Memory B cell (primary cell): ENCODE measurements at places on chromosomes 7 and 10.

DNA sequence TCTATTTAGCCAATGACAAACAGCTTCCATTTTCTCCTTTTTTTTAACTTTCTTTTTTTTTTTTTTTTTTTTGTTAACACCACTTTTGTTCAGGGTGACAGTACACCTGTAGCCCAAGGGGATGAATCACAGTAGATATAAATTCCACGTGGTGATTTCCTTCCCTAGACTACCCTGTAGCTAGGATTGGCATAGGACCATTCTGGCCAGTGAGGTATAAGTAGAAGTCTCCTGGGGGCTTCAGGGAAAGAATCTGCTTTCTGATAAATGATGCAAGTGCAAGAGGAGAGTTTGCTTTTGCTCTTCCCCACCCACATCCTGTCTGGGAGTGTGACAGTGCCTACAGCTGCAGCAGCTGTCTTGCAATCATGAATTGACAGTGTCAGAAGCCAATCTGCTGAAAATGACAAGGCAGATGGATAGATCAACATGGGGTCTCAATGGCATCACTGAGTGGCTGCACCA, 63.2 kb upstream of the TOMM7 start:
- no peaks in the 10 kb centered on the region for H3K36me3 ChIP-seq
- H3K27ac ChIP-seq, result no peak overlapping the region
- DNase-seq, result no peak
- no peaks in the 10 kb centered on the region for H3K27me3 ChIP-seq
- H3K4me1 ChIP-seq, result peaks cover 4% of the 10 kb centered on the region
- no peak overlapping the region for H3K4me3 ChIP-seq

DNA sequence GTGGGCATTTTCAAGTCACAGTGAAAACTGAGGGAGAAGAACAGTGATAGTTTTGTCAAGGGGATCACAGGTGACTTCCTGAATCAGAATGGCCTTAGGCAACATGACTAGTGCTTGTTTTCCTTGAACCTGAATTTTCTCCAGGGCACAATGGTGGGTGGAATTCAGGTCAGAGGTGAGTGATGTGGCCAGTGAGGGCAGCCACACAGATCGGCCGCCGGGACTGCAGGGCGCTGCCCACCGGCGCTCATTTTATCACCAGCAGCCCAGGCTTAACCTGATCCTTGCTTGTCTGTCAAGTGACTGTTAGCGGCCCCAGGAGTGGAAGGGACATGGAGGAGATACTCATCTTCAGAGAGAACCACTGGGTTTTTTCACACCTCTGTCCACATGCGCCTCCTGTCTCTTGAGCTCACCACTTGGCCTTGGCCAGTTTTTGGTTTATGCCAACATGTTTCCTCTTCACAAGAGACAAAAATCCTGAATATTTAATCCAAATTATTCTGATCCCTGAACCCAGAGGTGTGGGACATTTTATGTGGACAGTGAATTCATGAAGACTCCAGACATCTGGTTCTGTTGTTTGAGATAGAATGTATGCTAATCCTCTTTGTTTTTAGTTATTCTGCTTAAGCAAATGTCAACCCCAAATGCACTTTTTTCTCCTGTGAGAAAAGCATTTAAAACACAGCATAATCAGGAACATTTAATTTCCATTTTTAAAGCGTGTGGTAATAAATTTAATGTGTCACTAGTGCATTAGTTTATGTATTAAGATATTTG, 108.7 kb downstream of the DOCK1 start:
- DNase-seq, result no peak
- no peaks in the 10 kb centered on the region for H3K36me3 ChIP-seq
- no peak overlapping the region for H3K4me3 ChIP-seq
- no peaks in the 10 kb centered on the region for H3K4me1 ChIP-seq

GRCh38 chr10:101060036-101060950, 1.5 kb upstream of the KAZALD1 start:
- peak; percentile 95 for DNase-seq
- peaks cover 9% of the 10 kb centered on the region for H3K27me3 ChIP-seq

DNA sequence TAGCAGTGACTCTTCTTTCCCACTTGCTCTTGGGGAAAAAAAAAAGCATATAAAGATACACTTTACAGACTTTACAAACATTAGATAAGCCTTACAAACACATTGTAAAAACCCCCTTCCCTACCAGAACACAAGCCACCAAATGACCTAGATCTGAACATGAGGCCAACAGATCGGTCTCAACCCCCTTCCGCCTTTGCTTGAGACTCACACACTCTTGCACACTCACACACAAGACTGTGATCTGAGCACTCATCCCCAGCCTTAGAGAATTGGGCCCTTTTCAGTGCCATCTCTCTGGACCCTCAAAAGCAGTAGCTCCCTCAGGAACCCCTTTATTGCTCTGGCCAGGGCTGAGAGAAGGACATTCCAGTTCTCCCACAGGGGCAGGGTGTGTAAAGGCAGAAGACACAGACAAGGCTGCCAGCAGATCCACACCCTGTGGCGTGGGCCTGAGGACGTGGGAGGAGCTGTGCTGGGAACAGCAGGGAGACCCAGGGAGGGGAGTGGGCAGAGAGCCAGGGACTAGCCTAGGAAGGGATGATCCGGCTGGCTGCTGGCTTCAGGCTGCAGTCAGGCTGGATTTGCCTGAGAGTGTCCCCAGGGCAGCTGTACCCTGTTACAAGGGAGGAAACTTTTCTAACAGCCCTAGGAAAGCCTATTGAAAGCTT, 206.7 kb downstream of the KIAA1217 start:
- DNase-seq, result no peak
- H3K4me1 ChIP-seq, result no peaks in the 10 kb centered on the region
- H3K4me3 ChIP-seq, result no peak overlapping the region
- H3K27me3 ChIP-seq, result no peaks in the 10 kb centered on the region
- H3K27ac ChIP-seq, result no peak overlapping the region

- H3K4me1 ChIP-seq, result peaks cover 2% of the 10 kb centered on the region
- H3K36me3 ChIP-seq, result no peaks in the 10 kb centered on the region
- no peak overlapping the region for H3K4me3 ChIP-seq
- H3K27ac ChIP-seq, result no peak overlapping the region
Observed at GRCh38 chr10:93079663-93080349, 6.1 kb downstream of the CYP26A1 start.

GRCh38 chr10:49841615-49842332, 79.7 kb upstream of the OGDHL start:
- no peak overlapping the region for H3K4me3 ChIP-seq
- no peak overlapping the region for H3K27ac ChIP-seq
- no peak for DNase-seq
- peaks cover 26% of the 10 kb centered on the region for H3K36me3 ChIP-seq
- H3K27me3 ChIP-seq, result no peaks in the 10 kb centered on the region
- H3K4me1 ChIP-seq, result no peaks in the 10 kb centered on the region

DNA sequence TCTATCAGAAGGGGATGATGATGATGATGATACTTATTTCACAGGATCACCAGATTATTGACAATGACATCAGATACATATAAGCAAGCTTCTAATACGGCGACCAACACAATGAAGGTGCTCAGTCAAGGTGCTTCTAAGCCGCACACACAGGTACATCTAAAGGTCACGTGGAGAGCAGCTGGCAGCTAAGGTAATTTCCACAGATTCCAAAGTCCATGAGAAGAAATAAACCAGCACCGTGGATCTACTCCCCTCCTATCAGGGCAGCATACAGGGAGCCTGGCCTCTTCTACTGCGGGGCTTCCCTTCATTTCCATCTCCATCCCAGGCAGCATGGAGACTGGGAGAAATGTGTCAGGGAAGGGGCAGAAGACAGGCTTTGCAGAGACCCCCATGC, 37.5 kb downstream of the DENND11 start:
- H3K4me3 ChIP-seq, result no peak overlapping the region
- no peak overlapping the region for H3K27ac ChIP-seq
- no peaks in the 10 kb centered on the region for H3K4me1 ChIP-seq
- H3K36me3 ChIP-seq, result peaks cover 24% of the 10 kb centered on the region
- no peak for DNase-seq

GRCh38 chr10:10438335-10439100, 579.2 kb upstream of the CELF2 start:
- H3K27ac ChIP-seq, result no peak overlapping the region
- peaks cover 2% of the 10 kb centered on the region for H3K27me3 ChIP-seq
- no peak for DNase-seq
- no peak overlapping the region for H3K4me3 ChIP-seq
- H3K4me1 ChIP-seq, result no peaks in the 10 kb centered on the region
- no peaks in the 10 kb centered on the region for H3K36me3 ChIP-seq

DNA sequence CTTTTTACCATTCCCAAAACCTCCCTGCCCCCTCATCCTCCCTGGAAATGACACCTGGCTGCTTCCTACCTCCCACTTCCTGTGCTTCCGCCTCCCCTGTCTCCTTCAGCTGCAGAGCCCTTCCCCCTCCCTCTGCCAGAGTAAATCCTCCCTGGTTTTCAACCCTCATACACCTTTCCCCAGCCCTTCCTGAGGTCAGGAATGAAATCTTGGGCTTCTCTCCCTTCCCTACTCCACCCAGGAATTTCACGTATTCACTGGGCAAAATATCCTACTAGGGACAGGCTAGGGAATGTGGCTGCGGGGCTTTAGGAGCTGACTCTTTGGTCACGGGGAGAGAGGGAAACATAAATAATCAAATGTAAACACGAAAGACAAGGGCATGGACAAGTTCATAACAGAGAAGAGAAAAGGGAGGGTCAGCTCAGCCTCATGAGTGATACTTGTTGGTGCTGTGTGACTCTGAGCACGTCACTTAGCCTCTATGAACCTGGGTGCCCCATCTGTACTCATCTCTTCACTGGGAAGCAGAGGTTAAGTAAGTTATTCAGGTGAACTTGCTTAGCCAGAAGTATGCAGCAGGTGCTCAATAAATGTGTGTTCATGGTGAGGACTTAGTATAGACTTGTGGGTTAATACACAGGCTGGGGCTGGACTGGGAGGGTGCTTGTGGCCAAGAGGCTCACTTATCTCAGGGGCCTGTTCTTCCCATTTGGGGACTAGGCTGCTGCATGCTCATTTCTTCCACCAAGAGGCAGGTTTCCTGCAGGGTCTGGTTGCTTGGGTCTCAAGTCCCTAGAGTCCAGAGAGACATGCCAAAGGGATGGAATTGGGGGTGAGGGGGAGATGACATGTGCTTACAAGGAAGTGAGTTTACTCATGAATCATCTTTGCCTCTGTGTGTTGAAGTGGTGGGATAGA, 10.0 kb upstream of the DUSP5 start:
- H3K4me1 ChIP-seq, result peaks cover 8% of the 10 kb centered on the region
- DNase-seq, result no peak

GRCh38 chr7:134044682-134045081, 82.5 kb upstream of the LRGUK start:
- H3K4me3 ChIP-seq, result no peak overlapping the region
- H3K4me1 ChIP-seq, result peaks cover 5% of the 10 kb centered on the region
- no peak overlapping the region for H3K27ac ChIP-seq
- no peak for DNase-seq

GRCh38 chr10:98254234-98254974, 13.6 kb downstream of the LOXL4 start:
- peaks cover 23% of the 10 kb centered on the region for H3K36me3 ChIP-seq
- H3K4me1 ChIP-seq, result no peaks in the 10 kb centered on the region
- H3K27ac ChIP-seq, result peak overlapping the region; percentile 13
- DNase-seq, result no peak

DNA sequence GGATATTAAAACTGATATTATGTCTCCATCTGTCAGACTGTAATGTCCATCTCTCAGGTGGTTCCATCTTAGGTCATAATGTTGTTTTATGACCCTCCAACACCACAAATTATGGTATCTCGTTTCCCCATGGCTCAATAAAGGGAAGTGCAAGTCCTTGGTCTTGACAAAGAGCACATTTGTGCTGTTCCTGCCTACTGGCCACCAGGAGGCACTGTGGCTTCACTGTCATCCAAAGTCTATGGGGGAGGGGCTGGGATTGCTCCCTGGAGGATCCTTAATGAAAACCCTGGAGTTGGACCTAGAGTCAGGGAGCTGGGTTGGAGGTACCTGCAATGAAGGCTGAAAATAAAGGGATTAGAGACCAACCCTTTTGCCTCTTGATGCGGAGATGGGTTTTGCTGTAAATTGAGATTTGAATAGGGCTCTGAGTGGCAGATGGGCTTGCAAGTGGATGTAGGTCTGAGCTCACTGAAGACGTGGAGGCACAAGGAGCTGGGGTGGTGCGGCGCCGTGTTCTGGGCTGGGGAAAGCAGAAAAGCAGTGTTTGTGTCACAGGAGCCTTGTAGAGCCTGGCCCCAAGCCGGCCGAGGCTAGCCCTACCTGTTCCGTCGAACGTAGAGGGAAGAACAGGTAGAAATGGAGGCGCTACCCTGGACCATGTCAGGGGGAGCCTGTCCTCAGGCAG, 180.5 kb upstream of the PRSS58 start:
- H3K36me3 ChIP-seq, result peaks cover 6% of the 10 kb centered on the region
- peaks cover 2% of the 10 kb centered on the region for H3K4me1 ChIP-seq
- peaks cover 12% of the 10 kb centered on the region for H3K27me3 ChIP-seq
- H3K4me3 ChIP-seq, result no peak overlapping the region

DNA sequence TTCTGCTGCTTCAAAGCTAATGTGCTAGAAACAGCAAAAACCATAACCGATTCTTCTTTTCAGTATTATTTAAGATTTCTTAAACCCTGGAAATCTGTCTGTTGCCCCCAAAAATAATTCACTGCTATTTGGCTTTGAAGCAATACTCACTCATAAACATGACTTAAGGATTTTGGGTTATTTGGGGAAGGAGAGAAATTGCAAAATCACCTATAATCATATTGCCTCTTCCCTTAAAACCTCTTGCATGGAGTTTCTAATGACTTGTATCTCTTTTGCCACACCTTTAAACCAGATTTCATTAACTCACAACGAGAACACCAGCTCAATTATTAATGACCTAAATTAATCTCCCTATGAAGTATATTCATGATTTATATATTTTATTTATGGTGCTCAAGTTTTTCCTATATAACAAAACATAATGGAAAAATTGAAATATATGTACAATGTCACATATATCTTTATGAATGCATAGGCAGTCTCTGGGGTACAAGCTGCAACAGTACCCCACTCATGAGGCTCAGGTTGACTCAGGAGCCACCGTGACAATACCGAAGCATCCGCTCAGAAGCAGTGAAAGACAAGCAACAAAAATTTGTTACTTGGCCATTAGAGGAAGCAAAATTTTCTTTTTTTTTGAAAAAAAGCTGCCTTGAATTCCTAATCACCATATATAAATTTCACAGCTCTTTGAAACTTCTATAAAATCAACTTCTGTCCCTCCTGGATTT, 3.0 kb downstream of the NAMPT start:
- H3K4me3 ChIP-seq, result no peak overlapping the region
- peaks cover 3% of the 10 kb centered on the region for H3K36me3 ChIP-seq
- no peaks in the 10 kb centered on the region for H3K27me3 ChIP-seq
- H3K4me1 ChIP-seq, result peaks cover 28% of the 10 kb centered on the region
- DNase-seq, result no peak
